ENCODE measurements at places on chromosomes 1 and 21.

GRCh38 chr1:15004396-15004795 is 149.2 kb upstream of the TMEM51 start:
- no peaks in the 10 kb centered on the region for H3K36me3 ChIP-seq
- peaks cover 45% of the 10 kb centered on the region for H3K4me1 ChIP-seq
- DNase-seq, result no peak
- no peaks in the 10 kb centered on the region for H3K27me3 ChIP-seq
- H3K27ac ChIP-seq, result no peak overlapping the region

DNA sequence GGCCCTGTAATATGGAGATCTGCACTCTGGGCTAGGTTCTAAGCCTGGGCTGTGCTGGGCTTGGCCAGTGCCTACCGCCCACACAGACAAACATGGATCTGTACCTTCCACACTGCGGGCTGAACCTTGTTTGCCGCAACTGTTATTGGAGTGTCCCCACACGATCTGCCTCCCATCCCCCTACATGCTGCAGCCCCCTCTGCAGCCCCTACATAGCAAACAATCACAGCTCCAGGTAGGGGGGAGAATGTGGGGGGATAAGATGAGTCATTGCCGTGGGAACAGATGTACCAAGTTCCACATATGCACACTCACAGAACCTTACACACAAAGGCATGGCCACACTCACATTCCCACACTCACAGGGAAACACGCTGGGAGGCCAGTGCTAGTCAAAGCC is 2.1 kb upstream of the HCRTR1 start:
- no peak overlapping the region for H3K27ac ChIP-seq
- H3K4me1 ChIP-seq, result peaks cover 20% of the 10 kb centered on the region
- no peak overlapping the region for H3K4me3 ChIP-seq
- H3K27me3 ChIP-seq, result peaks cover 31% of the 10 kb centered on the region

GRCh38 chr1:239308701-239309333 is 77.6 kb upstream of the CHRM3 start:
- no peak overlapping the region for H3K27ac ChIP-seq
- H3K4me3 ChIP-seq, result no peak overlapping the region

DNA sequence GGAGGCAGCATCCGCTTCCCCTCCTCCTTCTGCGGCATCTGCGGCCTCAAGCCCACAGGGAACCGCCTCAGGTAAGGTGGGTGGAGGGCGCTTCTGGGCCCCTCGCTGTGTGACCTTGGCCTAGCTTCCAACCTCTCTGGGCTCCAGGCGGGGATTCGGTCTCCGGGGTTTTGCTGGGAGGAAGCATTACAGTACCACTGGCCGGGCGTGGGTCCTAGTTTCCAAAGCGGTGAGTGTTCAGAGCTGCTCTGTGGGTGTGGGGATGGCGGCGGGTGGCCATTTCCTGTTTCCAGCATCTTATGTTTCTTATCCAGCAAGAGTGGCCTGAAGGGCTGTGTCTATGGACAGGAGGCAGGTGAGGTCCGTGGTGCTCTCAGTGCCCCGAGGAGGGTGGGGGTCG is 11.6 kb downstream of the FAAH start:
- no peak overlapping the region for H3K27ac ChIP-seq
- H3K36me3 ChIP-seq, result no peaks in the 10 kb centered on the region
- H3K27me3 ChIP-seq, result peaks cover 11% of the 10 kb centered on the region
- no peak for DNase-seq

GRCh38 chr1:184664661-184665060 is 90.0 kb downstream of the EDEM3 start:
- no peak overlapping the region for H3K27ac ChIP-seq
- no peaks in the 10 kb centered on the region for H3K36me3 ChIP-seq
- H3K4me3 ChIP-seq, result no peak overlapping the region
- peaks cover 5% of the 10 kb centered on the region for H3K27me3 ChIP-seq

- DNase-seq, result no peak
- H3K27ac ChIP-seq, result no peak overlapping the region
- no peaks in the 10 kb centered on the region for H3K4me1 ChIP-seq
- no peaks in the 10 kb centered on the region for H3K27me3 ChIP-seq
- H3K36me3 ChIP-seq, result peaks cover 8% of the 10 kb centered on the region
Observed at GRCh38 chr1:41588334-41588875, 103.9 kb upstream of the EDN2 start.

- H3K4me1 ChIP-seq, result peaks cover 4% of the 10 kb centered on the region
- no peaks in the 10 kb centered on the region for H3K36me3 ChIP-seq
- no peak overlapping the region for H3K4me3 ChIP-seq
- H3K27ac ChIP-seq, result no peak overlapping the region
- no peak for DNase-seq
Observed at GRCh38 chr1:168708698-168709404, 20.2 kb downstream of the DPT start.

- no peak overlapping the region for H3K27ac ChIP-seq
- no peak for DNase-seq
- no peaks in the 10 kb centered on the region for H3K36me3 ChIP-seq
- H3K4me3 ChIP-seq, result no peak overlapping the region
- H3K27me3 ChIP-seq, result peaks cover 5% of the 10 kb centered on the region
- H3K4me1 ChIP-seq, result peaks cover under 1% of the 10 kb centered on the region
Observed at GRCh38 chr21:42755766-42756579, 102.6 kb downstream of the PDE9A start.

DNA sequence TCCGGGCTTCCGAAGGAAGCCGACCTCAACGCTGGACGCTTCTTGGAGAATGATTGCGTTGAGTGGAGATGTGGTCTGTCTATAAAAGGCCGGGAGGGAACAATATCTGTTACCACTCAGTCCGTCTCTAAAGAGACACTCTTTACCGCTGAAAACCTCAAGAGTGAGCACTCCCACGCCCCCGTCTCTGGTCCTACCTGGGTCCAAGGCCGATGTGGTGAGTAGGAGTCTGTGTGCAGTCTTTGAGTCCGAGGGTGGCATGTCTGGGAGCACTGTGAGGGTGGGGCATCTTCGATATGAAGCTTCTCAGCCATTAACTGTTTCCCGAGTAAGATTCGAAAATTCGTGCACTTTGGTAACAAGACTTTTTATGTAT is 576 bp downstream of the ZFP69 start:
- no peaks in the 10 kb centered on the region for H3K27me3 ChIP-seq
- no peak overlapping the region for H3K27ac ChIP-seq
- peak overlapping the region; percentile 84 for H3K4me3 ChIP-seq
- peak; percentile 45 for DNase-seq

DNA sequence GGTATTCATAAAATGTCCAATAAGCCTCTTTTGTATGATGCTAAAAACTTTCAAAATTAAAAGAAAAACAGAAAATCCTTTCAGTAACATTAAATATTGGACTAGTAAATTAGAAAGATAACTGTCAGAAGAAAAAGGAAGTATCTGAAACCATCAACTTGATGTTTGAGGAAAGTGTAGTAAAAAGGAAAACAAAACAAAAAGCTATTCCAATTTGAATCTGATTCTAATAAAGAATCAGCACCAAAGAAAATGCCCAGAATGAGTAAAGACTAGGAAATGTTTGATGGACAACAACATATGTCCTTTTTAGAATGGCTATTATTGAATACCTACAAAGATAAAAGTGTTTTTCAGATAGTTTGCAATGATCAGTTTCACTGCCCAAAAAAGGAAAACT is 79.9 kb upstream of the RBM34 start:
- H3K36me3 ChIP-seq, result peaks cover 8% of the 10 kb centered on the region
- H3K27me3 ChIP-seq, result no peaks in the 10 kb centered on the region
- peaks cover 7% of the 10 kb centered on the region for H3K4me1 ChIP-seq
- H3K4me3 ChIP-seq, result no peak overlapping the region
- no peak for DNase-seq

DNA sequence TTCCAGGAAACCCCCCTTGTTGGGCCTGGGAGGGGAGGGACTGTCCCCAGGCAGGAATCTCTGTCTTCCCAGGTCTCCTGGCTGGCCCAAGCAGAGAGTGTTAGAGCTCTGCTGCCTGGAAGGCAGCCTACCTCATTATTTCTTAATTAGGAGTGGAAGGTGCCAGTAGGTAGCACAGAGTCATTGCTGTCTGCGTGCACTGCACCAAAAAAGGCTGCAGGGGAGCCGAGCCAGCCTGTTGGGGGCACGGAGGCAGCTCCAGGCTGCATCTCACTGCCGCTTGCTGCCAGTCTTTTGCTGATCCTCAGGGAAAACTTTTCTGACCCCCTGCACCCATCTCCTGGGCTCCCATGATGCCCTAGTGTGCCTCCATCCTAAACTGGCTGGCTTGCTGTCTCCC is 58.1 kb downstream of the LRRN2 start:
- H3K4me3 ChIP-seq, result no peak overlapping the region
- no peak overlapping the region for H3K27ac ChIP-seq
- H3K27me3 ChIP-seq, result peaks cover 81% of the 10 kb centered on the region

DNA sequence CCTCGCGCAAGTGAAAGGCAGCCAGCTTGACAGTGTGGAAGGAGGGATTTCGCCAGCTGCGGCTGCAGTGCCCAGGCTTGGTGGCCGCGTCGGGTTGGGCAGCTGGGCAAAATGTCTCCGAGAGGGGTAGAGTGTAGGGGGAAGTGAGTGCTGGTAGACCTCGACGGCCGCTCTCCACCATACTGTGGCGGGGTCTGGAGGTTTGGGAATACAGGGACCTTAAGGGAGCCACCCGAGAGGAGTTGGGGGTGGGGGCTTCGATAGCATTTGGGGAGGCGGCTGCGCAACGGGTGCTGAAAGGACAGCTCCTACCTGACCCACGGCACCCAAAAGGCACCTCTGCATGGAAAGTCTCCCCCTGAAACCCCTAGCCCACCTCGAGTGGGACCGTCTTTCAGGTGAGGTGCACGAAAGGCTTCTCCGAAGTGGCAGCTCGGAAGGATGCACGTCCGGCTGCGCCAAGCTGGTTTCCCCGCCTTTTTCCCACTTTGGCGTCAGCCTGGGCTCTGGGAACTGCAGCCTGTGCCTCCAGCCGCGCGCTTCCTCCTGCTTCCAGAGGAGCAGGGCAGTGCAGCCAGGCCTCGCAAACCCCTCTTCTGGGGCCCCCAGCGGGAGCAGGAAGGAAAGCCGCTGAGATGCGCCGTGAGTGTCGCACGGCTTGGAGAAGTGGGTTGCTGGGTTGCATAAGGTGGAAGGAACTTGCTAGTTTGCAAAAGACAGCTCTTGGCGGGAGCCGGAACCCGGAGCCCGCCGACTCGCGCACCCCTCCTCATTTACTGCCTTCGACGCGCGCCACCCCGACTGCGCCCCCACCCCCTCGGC is 531 bp upstream of the HMGN2 start:
- peaks cover 14% of the 10 kb centered on the region for H3K4me1 ChIP-seq
- peak overlapping the region; percentile 13 for H3K27ac ChIP-seq
- no peaks in the 10 kb centered on the region for H3K27me3 ChIP-seq
- peak; percentile 91 for DNase-seq

DNA sequence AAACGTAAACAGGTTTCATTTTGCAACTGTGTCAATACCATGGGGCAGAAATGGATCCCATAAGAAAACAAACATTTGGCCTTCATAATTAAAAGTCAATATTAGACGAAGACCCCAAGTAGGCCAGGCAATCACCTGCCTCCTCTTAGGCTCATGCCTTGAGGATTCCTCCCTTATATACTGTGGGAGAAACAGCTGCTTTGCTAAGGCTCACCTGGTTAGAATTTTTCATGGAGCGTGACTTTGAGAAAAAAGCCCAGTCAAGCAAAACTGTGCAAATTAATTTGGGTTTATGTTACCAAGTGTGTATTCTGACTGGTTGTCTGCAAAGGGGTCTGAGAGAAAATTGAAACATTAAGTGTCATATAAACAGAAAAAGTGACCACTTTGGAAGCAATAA is 605.3 kb upstream of the USP24 start:
- no peak overlapping the region for H3K4me3 ChIP-seq
- no peaks in the 10 kb centered on the region for H3K36me3 ChIP-seq
- no peak for DNase-seq
- no peak overlapping the region for H3K27ac ChIP-seq
- H3K4me1 ChIP-seq, result no peaks in the 10 kb centered on the region

- DNase-seq, result no peak
- H3K27ac ChIP-seq, result no peak overlapping the region
- H3K4me3 ChIP-seq, result no peak overlapping the region
- H3K36me3 ChIP-seq, result peaks cover 5% of the 10 kb centered on the region
Observed at GRCh38 chr1:1299686-1300351, 7.9 kb downstream of the ACAP3 start.

- no peak for DNase-seq
- H3K27ac ChIP-seq, result no peak overlapping the region
- H3K27me3 ChIP-seq, result no peaks in the 10 kb centered on the region
- H3K4me1 ChIP-seq, result no peaks in the 10 kb centered on the region
- H3K4me3 ChIP-seq, result no peak overlapping the region
Observed at GRCh38 chr21:45713613-45714012, 70.1 kb downstream of the PCBP3 start.

GRCh38 chr21:32141318-32141633 is 137.6 kb downstream of the MIS18A start:
- H3K36me3 ChIP-seq, result no peaks in the 10 kb centered on the region
- no peak overlapping the region for H3K27ac ChIP-seq
- H3K4me1 ChIP-seq, result no peaks in the 10 kb centered on the region
- no peak overlapping the region for H3K4me3 ChIP-seq

DNA sequence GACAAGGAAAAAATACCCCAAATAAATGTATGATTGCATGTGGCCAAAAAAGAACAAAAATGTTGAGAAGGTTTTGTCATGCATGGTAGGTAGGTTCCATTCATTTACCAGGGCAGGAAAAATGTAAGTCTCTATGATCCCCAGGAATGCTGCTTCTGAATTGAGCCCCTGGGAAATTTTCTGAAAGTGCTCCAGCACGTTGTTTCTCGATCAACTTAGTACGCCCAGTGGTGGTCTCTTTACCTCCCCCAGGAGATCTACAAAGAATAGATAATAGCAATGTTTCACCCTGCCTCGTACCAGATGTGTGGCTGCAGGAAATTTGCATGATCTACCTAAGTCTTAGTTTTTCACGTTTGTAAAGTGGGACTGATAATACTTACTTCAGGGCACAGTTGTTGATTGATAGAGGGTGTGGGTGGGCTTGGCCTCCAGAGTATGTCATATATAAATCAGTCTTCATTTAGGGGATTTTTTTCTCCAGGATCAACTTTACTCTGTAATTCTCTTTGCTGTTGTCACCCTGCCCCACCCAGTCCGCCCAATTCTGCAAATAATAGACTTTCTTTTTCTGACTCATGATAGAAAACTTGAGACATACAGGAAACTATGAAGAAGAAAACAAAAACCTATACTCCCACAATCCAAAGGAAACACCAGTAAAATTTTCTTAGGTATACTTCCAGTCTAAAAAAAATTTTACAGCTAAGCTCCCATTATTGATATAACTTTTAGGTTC is 462.0 kb upstream of the RUNX1 start:
- H3K4me1 ChIP-seq, result no peaks in the 10 kb centered on the region
- peaks cover 4% of the 10 kb centered on the region for H3K27me3 ChIP-seq
- H3K36me3 ChIP-seq, result no peaks in the 10 kb centered on the region
- no peak overlapping the region for H3K4me3 ChIP-seq
- DNase-seq, result no peak
- H3K27ac ChIP-seq, result no peak overlapping the region

DNA sequence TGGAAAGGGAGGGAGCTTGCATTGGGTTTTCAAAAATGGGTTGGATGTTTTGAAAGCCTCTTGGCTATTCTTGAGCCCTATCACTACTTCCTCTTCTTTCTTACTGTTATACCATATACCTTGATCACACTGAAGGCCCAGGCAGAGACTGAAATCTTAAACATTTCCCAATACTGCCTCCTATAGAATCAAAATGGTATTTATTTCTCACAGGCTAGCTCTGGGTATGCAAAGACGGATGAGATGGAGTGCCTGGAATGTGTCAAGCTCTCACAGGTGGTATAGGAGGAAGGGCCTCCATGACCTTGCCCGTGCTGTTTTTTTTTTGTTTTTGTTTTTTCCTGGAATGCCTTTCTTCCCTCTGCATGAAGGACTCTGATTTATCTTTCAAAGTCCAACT is 268.4 kb upstream of the USP24 start:
- no peak for DNase-seq
- H3K27me3 ChIP-seq, result no peaks in the 10 kb centered on the region
- no peak overlapping the region for H3K4me3 ChIP-seq
- no peak overlapping the region for H3K27ac ChIP-seq

All from mesenchymal stem cell (in vitro differentiated cells and primary cell).